ENCODE measurements at places on chromosomes 12 and 14.

DNA sequence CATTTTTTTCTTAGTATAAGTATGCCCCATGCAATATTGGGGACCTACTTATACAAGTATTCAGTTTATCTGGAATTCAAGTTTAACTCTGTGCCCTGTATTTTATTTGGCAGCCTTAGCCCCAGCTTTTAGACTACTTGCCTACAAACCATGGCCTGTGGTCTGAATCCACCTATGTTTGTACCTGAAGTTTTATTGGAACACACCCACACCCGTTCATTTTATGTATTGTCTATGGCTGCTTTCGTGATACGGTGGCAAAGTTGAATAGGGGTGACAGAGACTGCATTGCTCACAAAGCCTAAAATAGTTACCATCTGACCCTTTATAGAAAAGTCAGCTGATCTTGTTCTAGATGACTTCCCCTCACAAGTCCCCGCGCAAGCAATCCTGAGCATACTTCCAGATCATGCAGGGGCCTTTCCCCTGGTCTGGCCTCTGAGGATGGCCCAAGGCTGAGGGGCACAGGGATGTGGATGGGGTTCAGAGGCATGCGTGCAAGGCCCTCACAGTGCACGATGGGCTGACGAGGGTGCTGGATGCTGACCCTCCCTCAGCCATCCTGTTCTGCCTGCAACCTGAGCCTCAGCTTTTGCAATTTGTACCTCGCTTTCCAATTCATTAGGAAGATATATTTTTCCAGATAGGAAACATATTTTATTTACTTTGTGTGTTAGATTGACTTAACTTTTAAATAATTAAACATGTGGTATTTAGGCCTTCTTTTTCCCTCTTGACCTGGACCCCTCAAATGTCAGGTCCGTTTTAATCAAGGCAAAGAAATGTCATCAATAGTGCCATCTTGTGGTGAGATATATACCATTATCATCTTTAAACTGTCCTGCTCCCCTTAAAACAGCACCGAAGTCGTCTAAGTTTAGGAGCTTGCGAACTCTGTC lies 527.3 kb upstream of the CCDC196 start:
- no peak for DNase-seq

DNA sequence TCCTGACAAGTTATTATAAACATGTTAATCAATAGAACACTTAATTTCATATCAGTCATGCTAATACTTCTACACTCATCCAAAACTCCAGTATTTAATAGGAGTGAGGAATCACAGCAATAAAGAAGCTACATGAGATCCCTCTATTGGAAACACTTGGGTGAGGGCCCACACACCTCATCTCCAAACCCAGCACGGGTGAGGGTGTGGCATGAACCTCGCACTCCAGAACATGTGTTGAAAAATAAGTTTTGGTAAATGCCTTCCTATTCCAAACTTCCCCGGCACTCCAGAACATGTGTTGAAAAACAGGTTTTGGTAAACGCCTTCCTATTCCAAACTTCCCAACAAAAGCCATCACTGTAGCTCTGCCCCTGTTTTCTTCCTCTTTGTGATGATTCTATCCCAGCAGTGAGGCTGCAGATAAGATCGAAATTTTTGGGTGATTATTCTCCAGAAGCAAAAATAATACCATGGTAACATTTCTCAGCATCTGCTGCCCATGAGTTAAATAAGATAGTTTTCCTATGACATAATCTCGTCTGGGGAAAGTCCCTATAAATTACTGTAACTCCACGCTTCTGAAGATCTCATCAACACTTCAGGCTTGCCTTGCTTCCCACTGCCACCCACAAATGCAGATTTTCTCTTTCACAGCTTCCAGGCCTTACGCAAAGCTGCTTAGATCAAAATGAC lies 24.4 kb upstream of the PTPRB start:
- no peak for DNase-seq

- DNase-seq = no peak
These were observed 3.0 kb upstream of the ZC3H14 start for GRCh38 chr14:88559852-88560251.

DNA sequence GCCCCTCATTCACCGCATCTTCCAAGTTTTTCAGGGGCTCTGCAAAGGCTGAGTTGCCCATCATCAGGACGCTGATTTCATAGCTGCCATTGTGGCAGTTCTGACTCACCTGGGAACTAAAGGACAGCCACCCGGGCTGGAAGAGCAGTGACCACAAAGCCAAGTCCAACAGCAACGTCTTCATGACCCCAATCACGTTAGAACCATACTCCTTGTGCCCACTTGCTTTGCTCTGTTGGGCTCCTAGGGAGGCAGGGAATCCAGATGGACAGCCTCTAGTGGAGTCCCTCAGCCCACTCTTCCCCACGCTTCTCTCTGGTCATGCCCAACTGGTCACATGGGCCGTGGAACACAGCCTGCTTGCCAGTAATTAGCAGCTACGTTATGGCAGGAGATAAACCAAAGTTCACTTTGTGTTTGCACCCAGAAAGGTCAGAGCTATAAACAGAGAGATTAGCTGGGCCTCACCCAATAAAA lies at the start of gene GUCY2C:
GUCY2C (minus strand) TSS at position 335 of the 477 bp plus-strand sequence; CDS start at position 184, 151 bp downstream.
- DNase-seq = no peak

DNA sequence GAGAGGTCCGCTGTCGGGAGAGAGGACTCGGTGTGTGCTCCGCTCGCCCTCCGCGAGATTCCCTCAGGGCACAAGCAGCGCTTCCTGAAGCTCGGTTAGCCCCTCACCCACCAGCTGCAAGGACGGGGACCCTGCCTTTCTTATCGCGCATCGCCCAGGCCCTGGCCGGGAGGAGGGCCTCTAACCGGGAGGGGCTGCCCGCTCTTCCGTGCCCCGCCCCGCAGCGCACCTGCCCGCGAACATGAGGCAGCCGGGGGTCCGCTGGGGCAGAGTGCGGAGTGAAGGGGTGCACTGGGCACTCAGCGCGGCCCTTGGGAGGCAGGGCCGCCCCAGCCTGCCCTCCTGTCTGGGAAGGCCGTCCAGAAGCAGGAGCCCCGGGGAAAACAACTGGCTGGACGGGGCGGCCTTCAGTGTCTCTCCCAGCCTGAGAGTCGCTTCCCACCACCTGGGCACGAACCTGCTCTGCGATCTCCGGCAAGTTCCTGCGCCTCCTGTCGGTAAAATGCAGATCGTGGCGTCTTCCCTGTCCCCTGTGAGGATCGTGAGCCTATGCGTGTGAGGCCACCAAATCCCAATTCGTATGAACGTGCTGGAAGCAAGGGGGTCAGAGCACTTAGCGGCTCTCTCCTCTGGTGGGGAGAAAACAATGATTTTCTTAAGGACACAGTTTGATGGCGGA lies 28.0 kb upstream of the ADIPOR2 start:
- DNase-seq = peak; percentile 35

DNA sequence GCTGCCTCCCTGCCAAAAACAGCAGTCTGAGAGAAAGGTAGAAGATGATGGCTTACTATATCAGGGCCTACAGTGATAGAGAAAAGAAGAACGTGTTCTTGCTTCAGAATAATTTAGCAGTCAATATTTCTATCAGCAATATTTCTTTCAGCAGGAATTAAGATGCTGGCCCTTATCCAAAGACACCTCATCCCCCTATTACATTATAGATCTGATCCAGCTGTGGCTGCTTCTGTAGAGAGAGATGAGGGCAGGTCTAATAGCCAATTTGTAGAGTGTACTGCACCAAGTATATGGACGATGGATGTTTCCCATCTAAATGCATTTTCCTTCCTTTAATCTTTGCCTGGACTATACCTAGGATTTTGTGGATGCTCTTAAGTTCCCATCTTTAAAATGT lies 451.7 kb downstream of the NPAS3 start:
- no peak for DNase-seq

DNA sequence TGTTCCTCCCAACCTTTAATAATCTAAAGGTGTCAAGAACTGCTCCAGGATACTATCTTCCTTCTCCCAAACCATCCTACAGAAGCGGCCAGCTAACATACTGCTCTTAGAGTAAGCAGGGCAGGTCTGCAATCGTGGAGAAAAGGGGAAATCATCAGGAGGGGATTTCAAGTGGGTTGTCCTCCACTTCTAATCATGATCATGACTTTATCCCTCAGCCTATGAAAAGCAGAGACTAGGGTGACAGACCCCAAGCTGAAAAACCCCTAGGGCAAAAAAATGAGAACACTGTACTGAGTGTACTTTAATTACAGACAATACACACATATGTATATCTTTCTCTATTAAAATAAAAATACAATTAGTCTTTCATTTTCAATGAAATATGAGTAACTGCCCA lies 13.9 kb downstream of the DUSP16 start:
- DNase-seq = no peak

- DNase-seq = no peak
These were observed 145.8 kb downstream of the KIF26A start for GRCh38 chr14:104284107-104284592.

GRCh38 chr12:124520265-124520701 lies 47.1 kb downstream of the NCOR2 start:
- DNase-seq = no peak

GRCh38 chr12:28794211-28794610 lies 354.9 kb upstream of the FAR2 start:
- DNase-seq = no peak

DNA sequence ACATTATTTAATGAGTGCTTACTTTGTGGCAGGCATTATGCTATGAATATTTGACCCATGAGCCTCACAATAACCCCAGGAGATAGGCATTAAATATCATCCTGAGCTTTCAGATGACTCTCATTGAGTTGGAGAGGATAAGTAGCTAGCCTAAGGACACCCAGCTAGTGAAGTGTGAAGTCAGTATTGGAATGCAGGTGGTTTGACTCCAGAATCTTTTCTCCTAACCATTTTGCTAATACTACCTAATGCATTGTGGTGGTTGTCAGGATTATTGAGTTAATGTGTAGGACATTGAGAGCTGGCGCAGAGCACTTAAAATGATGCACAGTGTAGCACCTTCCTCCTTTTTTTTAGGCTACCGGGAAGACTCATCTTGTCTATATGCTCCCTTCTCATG lies 3.8 kb upstream of the CDKL1 start:
- DNase-seq = no peak

DNA sequence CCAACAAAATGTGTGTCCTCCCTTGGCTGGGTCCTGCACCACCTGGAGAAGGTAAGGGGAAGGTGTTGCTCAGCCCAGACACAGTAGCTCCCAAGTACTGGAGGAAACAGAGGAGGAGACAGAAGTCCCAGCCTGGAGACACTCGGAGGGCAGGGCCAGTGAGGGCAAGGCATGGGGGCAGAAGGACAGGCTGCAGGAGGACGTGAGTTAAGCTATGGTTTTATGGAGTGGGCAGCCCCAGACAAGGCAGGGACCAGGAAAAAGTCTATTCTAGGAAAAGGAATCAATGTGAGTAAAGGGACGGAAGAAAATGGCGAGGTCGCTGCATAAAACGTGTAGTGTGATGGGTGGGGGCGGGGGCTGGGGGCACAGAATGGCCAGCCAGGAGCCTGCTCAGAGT lies 210.1 kb upstream of the DIO3 start:
- no peak for DNase-seq

DNA sequence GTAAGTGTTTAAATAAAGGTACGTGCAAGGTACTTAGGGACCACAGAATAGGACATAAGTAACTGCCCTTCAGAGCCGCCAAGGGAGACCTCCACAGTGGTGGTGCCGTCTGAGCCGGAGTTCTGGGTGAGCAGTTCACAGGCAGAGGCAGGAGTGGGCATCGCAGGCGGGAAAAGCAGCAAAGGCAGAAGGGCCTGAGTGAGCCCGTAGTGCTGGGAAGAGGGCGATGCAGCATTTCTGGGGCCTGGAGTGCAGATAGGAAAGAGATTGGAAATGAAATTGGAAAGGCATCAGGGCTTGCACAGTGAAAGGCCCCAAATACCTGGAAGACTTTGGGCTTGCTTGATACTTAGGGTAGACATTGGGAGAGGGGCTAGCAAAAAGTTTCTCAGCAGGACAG lies 32.9 kb downstream of the EVL start:
- no peak for DNase-seq

DNA sequence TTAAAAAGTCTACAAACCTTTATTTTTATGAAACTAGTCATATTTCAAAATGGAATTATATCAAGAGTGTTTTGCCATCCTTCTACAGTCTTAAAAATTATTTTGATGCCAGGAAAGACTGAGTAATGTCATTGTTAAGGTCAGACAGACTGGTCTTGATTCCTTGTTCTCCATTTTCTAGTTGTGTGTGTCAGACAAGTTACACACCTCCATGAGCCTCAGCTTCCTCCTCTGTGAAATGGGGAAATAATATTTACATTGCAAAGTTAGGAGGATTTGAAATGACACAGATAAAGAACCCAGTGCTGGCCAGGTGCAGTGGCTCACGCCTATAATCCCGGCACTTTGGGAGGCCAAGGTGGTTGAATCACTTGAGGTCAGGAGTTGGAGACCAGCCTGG lies 47.4 kb upstream of the ELK3 start:
- no peak for DNase-seq

- DNase-seq = no peak
These were observed 323.1 kb upstream of the CCDC196 start for GRCh38 chr14:66163023-66163422.
